Tibial nerve (tissue), 4 donors: ENCODE measurements at places on chromosomes 12 and 14. TPM values are rescaled to one million over a fixed set of nuclear protein-coding genes. Genes with fewer than 3 reads are reported as not detected.

GRCh38 chr14:71536015-71536740, 396.1 kb upstream of the RGS6 start:
- H3K4me1 ChIP-seq, result peaks cover 11% of the 10 kb centered on the region
- H3K4me3 ChIP-seq, result no peak overlapping the region
- H3K36me3 ChIP-seq, result no peaks in the 10 kb centered on the region
- DNase-seq, result no peak

DNA sequence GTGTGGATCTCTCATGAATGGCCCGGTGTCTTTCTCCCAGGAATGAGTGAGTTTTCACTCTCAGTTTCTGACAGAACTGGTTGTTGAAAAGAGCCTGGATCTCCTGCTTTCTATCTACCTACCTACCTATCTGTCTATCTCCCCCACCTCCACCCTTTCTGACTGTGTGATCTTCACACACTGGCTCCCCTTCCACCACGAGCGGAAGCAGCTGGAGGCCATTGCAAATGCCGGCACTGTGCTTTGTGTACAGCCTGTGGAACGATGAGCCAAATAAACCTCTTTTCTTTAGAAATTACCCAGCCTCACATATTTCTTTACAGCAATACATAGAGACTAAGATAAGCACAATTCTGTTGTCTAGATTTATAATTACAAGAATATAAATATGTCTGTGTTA, 7.2 kb downstream of the GSKIP start:
- DNase-seq, result no peak
- H3K4me3 ChIP-seq, result no peak overlapping the region
- H3K27me3 ChIP-seq, result no peaks in the 10 kb centered on the region
- no peaks in the 10 kb centered on the region for H3K4me1 ChIP-seq
- H3K27ac ChIP-seq, result no peak overlapping the region
- H3K36me3 ChIP-seq, result no peaks in the 10 kb centered on the region

- H3K36me3 ChIP-seq, result no peaks in the 10 kb centered on the region
- no peaks in the 10 kb centered on the region for H3K27me3 ChIP-seq
- H3K4me3 ChIP-seq, result no peak overlapping the region
- no peak for DNase-seq
- H3K27ac ChIP-seq, result no peak overlapping the region
- H3K4me1 ChIP-seq, result no peaks in the 10 kb centered on the region
Observed at GRCh38 chr12:113473942-113474341, 2.3 kb upstream of the LHX5 start.

- H3K4me1 ChIP-seq, result no peaks in the 10 kb centered on the region
- no peaks in the 10 kb centered on the region for H3K27me3 ChIP-seq
- H3K27ac ChIP-seq, result no peak overlapping the region
- H3K4me3 ChIP-seq, result no peak overlapping the region
- no peak for DNase-seq
Observed at GRCh38 chr14:33812601-33813000, 138.3 kb downstream of the EGLN3 start.

The PLCZ1 gene
- not detected for total RNA-seq

The RND1 gene
- total RNA-seq, result not detected

The PRICKLE1 gene
- total RNA-seq, result 51.7 TPM

The CD4 gene
- total RNA-seq, result 7.5 TPM

DNA sequence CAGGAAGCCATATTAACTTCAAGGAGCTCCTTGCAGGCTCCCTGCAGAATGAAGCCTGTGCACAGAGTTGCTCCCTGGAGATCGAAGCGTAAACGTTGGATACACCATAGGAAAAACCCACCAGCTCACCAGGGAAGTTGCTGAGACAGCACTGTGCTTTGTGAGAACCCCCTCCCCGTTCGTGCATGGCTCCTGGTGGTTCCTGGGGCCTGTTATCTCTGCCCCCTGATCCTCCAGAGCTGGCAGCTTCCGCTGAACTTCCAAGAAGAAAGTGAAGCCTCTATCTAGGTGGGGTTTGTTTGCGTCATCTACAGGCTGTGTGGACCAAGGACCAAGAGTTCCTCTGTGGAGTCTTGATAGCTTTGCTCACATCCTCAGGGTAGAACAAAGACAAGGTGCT, 2.4 kb upstream of the CCDC85C start:
- DNase-seq, result no peak
- H3K4me1 ChIP-seq, result peaks cover 31% of the 10 kb centered on the region
- H3K27ac ChIP-seq, result no peak overlapping the region
- no peaks in the 10 kb centered on the region for H3K27me3 ChIP-seq
- H3K36me3 ChIP-seq, result no peaks in the 10 kb centered on the region

The ADAM20 gene
- 1.8 TPM for total RNA-seq

DNA sequence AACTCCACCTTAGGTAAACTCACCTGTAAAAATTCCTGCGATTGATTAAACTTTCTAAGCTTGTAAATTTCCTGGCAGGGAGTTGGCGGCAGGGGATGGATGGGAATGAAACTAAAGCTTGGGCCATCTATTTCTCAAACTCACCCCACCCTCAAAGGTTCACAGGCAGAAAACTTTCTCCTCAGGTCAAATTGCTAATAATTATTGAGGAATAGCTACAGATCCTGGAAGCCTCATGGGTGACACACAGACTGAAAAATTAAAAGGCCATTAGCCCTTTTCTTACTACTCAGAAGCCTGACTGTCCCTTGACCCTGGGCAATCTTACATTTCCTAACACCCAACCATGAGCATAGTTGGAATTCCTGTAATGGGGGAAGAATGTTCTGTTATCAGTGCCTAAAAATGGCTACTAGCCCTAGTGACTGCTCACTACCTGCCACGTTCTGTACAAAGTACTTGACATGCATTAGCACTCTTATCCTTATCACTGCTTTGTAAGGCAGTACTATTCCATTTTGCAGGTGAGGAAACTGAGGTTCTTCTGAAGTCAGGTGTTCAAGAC, 12.4 kb upstream of the SYNDIG1L start:
- no peaks in the 10 kb centered on the region for H3K4me1 ChIP-seq
- DNase-seq, result no peak
- no peaks in the 10 kb centered on the region for H3K36me3 ChIP-seq
- H3K27ac ChIP-seq, result no peak overlapping the region
- no peak overlapping the region for H3K4me3 ChIP-seq

- H3K4me1 ChIP-seq, result peaks cover 10% of the 10 kb centered on the region
- no peaks in the 10 kb centered on the region for H3K36me3 ChIP-seq
- no peaks in the 10 kb centered on the region for H3K27me3 ChIP-seq
- no peak overlapping the region for H3K27ac ChIP-seq
Observed at GRCh38 chr12:25376407-25376806, 125.7 kb upstream of the KRAS start.

GRCh38 chr14:99430491-99430890, 50.2 kb downstream of the SETD3 start:
- H3K27me3 ChIP-seq, result no peaks in the 10 kb centered on the region
- H3K36me3 ChIP-seq, result peaks cover 68% of the 10 kb centered on the region
- no peak overlapping the region for H3K4me3 ChIP-seq

The NTF3 gene
- total RNA-seq, result not detected

DNA sequence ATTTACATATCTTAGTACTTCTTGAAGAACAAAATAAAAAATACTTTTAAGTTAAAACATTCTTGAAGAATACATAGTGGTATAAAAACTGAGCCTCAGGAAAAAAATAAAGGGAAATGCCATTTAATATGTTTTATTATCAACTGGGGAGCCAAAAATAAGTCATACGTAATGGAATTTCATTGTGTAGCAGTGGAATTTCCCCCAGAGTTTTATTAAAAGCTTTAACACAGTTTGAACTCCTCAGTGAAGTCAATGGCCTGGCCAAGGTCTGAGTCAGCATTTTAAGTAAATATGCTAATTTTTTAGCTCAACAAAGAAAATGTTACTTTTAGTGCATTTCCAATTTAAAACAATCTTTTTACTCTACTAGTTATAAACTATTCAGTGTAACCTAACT, 350.1 kb upstream of the ATP2B1 start:
- H3K4me1 ChIP-seq, result no peaks in the 10 kb centered on the region
- H3K36me3 ChIP-seq, result no peaks in the 10 kb centered on the region
- no peak for DNase-seq
- H3K27me3 ChIP-seq, result no peaks in the 10 kb centered on the region
- no peak overlapping the region for H3K27ac ChIP-seq

GRCh38 chr14:56371737-56372136, 207.9 kb upstream of the TMEM260 start:
- no peak overlapping the region for H3K4me3 ChIP-seq
- H3K27ac ChIP-seq, result no peak overlapping the region
- no peaks in the 10 kb centered on the region for H3K36me3 ChIP-seq
- DNase-seq, result no peak
- H3K4me1 ChIP-seq, result no peaks in the 10 kb centered on the region

DNA sequence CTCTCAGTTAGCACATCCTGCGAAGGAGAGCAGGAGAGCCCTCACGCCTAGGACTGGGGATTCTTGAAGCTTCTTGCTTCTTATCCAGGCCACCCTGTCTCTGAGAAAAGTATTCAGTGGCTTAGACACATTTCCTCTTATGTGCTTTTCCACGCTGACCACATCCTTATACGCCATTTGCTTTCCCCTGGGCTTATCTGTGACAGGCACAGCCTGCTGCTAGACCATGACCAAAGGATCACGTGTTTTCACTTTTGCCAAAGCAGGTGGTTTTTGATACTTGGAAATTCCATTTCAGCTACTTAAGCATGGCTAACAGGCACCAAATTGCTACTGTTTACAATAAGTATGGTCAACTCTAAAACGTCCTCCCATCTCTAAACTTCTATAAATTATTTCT, 587.4 kb downstream of the AACS start:
- no peaks in the 10 kb centered on the region for H3K27me3 ChIP-seq
- no peak overlapping the region for H3K4me3 ChIP-seq
- no peak overlapping the region for H3K27ac ChIP-seq

The PLA2G1B gene
- total RNA-seq, result not detected

DNA sequence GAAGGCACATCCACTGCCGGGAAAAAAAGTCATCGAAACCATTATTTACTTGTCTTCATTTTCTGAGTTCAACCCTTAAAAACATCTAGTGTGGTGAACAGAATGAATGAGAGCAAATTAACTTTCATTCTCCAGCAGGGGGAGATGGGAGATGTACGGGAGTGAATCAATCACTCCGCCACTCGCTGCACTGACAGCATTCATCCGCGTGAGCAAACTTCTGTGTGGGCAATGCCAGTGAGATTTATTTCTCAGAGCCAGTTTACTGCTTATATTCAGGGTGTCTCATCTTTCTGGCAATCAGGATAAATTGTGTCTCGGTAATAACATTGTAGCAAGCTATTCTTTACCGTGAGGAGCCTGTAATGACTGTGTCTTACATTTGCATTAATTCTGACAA, 463.6 kb upstream of the MIS18BP1 start:
- no peaks in the 10 kb centered on the region for H3K36me3 ChIP-seq
- H3K27me3 ChIP-seq, result no peaks in the 10 kb centered on the region
- no peak overlapping the region for H3K27ac ChIP-seq
- no peak for DNase-seq
- no peaks in the 10 kb centered on the region for H3K4me1 ChIP-seq

DNA sequence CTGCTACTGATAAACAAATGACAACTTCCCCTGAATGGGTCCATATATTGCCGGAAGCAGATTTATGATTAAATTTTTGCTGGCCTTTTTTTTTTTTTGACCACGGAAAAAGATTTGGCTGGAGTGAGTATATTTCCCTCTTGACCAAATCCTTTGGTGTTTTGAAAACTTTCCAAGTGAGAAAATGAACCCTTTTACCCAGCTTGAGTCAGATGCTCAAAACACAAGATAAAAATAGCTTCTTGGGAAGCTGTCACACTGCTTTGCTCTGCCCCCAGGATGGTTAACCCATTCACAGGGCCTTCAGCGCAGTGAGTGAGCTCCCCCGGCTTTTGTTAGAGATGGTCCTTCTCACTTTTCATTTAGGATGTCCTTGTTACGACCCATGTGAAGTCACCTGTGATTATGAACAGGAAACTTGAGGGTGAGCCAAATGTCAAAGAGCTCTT, 224.3 kb downstream of the PELI2 start:
- H3K36me3 ChIP-seq, result no peaks in the 10 kb centered on the region
- peaks cover 23% of the 10 kb centered on the region for H3K4me1 ChIP-seq
- H3K27me3 ChIP-seq, result no peaks in the 10 kb centered on the region
- no peak for DNase-seq
- peak overlapping the region; percentile 71 for H3K27ac ChIP-seq

DNA sequence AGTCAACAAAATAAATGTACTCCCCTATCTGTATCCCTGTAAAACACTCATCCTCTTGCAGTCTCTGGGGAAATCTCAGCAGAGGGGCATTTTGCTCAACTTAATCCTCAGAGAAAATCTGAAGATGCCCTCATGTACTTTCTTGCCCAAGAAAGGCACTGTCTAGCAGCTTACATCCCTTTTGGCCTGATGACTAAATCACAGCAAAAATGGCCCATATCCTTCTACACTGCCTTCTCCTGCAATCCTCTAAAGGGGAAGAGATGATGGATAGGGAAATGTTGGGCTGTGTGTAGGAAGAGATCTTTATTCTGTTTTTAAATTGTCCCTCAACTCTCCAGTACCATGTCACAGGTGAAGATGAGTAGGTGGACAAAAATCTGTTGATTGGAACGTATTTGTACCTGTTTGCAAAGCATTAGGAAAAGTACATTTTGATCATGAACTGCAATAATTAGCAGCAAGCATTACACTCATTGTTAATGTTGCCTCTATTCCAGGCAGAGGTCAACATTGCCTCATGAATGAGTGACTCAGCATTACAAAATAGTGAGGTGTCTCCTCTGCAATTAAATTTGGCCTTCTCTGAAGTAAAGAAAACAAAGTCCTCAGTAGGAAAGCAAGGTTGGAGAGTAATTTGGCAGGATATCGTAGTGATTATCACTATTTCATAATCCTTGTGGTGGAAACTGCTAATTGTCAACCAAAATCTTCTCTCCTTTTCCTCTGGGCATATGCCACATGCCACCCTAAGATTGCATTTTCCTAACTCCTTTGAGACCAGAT, 172.4 kb upstream of the CAND1 start:
- no peaks in the 10 kb centered on the region for H3K36me3 ChIP-seq
- H3K4me3 ChIP-seq, result no peak overlapping the region
- no peak overlapping the region for H3K27ac ChIP-seq
- DNase-seq, result no peak
- H3K4me1 ChIP-seq, result no peaks in the 10 kb centered on the region

- H3K4me1 ChIP-seq, result no peaks in the 10 kb centered on the region
- no peaks in the 10 kb centered on the region for H3K36me3 ChIP-seq
- no peaks in the 10 kb centered on the region for H3K27me3 ChIP-seq
- H3K27ac ChIP-seq, result no peak overlapping the region
- DNase-seq, result no peak
Observed at GRCh38 chr14:99519347-99519881, 38.2 kb downstream of the CCNK start.

The CRIP1 gene
- 77.8 TPM for total RNA-seq

- no peaks in the 10 kb centered on the region for H3K4me1 ChIP-seq
- peak overlapping the region; percentile 65 for H3K27ac ChIP-seq
- H3K27me3 ChIP-seq, result no peaks in the 10 kb centered on the region
- no peaks in the 10 kb centered on the region for H3K36me3 ChIP-seq
Observed at GRCh38 chr12:32568228-32568627, 110.9 kb upstream of the DNM1L start.

DNA sequence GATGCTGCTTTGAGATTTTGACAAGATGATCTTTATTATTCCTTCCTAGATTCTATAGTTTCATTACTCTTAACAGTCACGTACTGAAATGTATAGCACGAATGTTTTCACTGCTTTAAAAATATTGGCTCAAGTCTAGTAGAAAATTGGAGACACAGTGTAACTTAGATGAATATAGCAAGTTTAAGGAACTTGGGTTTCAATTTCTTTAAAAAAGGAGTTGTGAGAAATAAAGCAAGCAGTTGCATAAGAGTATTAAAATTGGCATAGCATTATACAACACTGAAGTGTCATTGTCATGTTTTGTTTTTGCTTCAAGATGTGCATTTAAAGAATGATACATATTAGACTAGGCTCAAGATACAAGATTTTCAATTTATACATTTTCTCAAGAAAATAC, 624.8 kb upstream of the NOVA1 start:
- no peak overlapping the region for H3K27ac ChIP-seq
- no peak overlapping the region for H3K4me3 ChIP-seq
- H3K4me1 ChIP-seq, result no peaks in the 10 kb centered on the region
- H3K36me3 ChIP-seq, result no peaks in the 10 kb centered on the region
- no peaks in the 10 kb centered on the region for H3K27me3 ChIP-seq
